ENCODE measurements at places on chromosomes 4 and X.
A peak's percentile ranks its signal among the peaks of the same experiment; 100 is the strongest.

DNA sequence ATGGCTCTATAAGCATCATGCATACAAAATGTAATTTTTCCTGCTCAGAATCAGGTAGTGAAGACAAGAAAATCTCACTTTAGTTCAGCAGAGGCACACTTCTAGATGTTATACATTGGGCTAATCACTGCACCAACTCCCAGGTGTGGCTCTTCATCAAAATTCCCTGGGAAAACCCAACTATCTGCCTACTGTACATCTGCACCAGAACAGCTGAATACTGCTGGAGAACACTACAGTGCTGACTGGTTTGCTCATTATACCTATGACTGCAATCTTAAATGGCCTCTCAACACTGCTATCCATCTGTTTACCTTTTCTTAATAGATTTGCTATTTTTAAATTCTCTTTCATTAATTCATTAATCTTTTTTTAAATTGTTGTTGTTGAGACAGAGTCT is 92.0 kb downstream of the UGT8 start:
- no peak for DNase-seq

DNA sequence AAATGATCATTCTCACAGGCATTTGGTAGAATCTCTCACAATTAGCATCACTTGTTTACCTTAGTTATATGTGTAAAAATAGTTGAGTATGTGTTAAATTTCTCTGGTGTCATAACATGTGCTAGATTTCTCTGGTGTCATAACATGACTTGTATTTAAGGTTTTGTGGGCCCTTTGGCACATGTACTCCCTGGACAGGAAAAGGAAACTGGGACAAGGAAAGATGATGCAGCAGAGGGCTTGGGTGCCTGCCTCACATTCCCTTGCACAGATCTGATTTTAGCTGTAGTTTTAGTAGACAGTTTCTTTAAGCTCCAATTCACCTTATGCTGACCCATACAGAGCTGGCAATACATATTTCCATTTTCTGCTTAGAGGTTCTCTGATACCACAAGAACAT is 726.0 kb downstream of the C4orf33 start:
- DNase-seq = no peak

- DNase-seq = no peak
Observed at GRCh38 chrX:109274806-109275205, 207.1 kb downstream of the GUCY2F start.

DNA sequence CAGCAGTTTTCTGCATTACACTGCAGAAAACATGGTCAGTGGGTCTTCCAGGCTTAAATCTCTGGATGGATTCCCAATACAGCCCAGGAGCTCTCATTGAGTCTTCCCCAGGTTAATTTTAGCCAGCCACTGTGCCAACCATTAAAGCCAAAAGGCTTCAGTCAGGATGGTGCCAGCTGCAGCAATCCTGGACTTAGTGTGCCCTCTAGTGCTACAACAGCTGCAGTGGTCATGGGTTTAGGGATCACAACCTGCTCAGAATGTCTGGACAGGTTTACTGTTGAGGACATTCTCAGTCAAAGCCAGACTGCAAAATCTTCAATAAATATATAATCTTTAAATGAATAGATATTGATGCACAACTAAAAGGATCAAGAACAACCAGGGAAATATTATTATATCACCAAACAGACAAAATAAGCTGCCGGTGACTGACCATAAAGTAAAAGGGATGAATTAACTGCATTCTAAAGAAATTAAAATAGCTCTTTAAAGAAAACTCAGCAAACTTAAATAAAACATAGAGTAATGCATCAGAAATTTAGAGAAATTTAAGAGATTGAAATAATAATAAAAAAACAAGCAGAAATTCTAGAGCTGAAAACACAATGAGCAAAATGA is 639.9 kb downstream of the SPOCK3 start:
- DNase-seq = peak; percentile 10

DNA sequence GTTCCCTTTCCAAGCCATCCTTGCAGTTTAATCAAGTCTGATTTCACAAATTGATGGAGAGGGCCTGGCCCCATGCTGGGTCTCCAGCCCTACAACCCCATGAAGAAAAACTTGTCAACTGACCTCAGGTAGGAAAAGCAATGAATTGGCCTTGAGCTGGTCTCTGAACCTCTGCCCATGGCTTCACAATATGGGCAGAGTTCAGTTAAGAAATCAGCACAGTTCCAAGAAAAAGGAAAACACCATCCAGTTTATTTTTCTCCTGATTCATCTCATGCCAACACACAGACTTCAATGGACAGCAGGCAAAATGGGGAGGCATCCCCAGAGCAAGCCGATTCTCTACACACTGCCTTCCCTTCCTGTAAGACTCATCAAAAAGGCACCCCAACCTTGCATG is 3.3 kb downstream of the RIPPLY1 start:
- DNase-seq = no peak

DNA sequence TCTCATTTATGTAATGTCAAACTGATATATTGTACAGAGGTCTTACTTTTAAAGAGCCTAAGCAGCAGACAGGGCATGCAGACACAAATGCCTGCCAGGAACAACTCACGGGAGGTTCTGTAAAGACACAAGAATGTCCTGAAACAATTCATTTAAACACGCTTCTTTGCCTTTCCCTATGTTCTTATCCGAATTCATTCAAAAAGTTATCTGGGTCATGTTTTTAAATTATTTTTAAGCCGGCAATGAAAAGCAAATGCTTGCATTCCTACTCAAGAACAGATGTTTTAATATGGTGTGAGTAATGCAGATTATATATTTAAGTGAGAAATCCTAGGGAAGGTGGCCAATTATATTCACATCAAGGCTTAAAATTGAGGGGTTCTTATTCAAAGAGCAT is 192.6 kb downstream of the PDGFC start:
- DNase-seq = no peak

GRCh38 chr4:25900310-25900709 is 13.7 kb upstream of the SMIM20 start:
- no peak for DNase-seq

GRCh38 chr4:93731456-93731855 is 97.1 kb upstream of the ATOH1 start:
- DNase-seq = no peak

- no peak for DNase-seq
Observed at GRCh38 chr4:184762100-184762499, 28.2 kb upstream of the CENPU start.

GRCh38 chrX:22445880-22446279 is 173.2 kb downstream of the CBLL2 start:
- DNase-seq = no peak

DNA sequence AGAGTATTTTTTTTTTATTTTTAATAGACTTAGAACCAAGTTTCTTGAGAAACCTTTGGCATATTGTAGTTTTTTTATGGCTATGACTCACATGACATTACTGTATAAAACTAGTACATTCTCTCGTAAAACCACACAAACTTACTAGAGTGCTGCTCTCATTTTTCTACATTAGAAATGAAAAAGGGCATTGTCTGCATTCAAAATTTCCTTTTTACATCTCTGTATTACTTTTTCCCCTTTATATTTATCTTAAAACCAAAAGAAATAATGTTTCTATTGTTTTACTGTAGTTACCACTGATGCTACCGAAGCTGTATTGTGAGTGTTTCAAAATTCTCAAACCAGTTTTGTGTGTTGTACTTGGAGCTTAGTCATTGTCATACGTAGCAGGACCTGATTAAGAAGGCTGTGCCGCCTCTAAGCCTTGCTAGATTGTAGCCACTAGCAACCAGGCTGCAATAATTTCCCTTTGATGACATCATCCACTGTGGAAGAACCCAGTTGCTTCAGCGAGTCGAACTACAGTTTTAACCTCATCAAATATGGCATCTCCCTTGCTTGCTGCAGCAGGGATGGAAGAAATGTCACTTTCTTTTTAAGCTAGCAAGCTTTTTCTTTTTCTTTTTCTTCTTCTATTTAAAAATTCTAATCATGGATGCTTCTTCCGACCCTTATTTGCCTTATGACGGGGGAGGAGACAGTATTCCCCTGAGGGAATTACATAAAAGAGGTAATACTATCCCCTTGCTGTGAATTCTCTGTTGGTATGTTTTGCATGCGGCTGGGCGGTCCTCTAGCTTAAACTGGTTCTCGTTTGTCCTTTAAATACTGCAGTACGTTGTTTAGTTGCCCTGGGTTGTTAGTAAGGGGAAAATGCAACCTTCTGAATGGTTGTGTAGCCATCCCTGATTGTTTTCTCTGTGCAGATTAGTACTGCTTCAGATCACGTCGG is 39.6 kb downstream of the CLCN3 start:
- peak; percentile 91 for DNase-seq

Data from Panc1 (cell line).